AG10803 (cell line): ENCODE measurements at places on chromosomes 1 and 21.

DNA sequence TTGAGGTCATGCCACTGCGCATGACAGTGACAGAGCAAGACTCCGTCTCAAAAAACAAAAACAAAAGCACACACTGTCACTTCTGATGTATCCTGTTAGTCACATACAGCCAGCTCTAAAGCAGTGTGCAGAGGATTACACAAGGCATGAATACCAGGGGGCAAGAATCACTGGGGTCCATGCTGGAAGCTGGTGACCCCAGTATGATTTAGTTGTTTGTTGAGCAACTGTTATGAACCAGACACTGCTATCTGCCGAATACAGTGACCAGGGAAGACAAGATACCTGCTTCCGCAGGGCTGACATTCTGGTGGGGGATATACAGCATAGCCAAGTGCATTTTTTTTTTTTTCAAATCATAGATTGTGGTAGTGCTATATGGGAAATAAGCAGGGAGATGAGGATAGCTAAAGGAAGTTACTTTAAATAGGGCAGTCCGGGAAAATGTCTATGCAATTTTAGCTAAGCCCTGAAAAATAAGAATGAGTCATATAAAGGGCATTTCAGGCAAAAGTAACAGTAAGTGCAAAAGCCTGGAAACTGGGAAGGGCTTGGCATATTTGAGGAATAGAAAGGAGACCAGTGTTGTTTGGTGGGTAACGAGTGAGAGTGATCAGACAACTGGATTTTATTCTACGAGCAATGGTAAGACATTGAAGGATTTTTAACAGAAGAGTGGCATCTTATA, 69.7 kb downstream of the ADSS2 start:
- DNase-seq, result peak; percentile 74

DNA sequence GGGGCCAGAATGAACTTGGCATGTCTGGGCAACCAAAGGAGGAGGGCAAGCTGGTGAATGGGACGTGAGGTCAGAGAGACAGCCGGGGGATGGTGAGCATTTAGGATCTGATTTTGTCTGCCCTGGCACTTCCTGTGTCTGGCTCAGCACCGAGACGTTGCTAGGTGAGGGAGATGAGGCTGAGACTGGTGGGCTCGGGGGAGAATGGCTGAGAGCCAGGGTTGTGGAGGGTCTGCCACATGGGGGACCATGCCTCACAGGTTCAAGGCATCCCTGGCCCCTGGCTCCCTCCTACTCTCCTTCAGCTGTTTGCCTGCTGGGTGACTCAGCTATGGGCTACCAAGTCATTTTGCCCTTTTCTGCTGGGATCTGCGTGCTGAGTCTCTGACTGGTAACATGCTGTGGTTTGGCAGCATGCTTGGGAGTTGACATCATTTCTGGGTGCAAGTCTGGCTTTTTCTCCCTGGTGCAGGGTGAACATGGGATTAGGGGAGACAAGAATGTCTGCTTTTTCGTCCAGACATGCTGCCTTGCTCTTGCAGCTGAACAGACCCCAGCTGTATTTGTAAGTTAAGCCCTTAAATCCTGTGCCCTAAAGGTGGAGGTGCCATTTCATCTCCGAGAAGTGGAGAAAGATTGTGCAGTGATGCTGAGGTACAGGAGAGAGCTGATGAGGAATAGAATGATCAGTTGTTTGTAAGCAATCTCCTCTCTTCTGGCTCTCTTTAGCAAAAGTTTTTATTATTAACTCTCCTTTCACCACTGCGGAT, 17.6 kb downstream of the GALNT2 start:
- peak; percentile 97 for DNase-seq

DNA sequence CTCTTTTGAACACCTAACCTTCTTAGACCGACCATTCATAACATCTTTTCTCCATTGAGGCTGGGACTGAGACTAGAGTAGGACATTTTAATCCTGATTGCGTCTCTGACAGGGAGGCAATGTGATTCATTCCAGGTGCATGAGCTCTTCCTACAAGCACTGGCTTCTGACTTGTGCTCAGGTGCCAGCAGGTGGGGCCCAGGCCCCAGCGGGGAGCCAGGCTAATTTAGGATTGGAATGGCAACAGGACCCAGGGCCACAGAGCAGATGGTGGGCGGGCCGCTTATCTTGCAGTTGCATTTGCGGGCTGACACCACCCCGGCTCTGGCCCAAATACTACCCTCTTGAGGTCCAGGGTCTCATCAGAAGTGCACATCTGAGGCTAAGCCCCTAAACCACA, 4.1 kb downstream of the GPA33 start:
- no peak for DNase-seq

GRCh38 chr21:39182016-39182415, 1.2 kb downstream of the PSMG1 start:
- no peak for DNase-seq

GRCh38 chr1:173477286-173478093, at the start of gene PRDX6:
TSS of gene PRDX6 (plus strand) at chr1:173477335. CDS start at chr1:173477398, 63 bp downstream.
- DNase-seq, result peak; percentile 37

DNA sequence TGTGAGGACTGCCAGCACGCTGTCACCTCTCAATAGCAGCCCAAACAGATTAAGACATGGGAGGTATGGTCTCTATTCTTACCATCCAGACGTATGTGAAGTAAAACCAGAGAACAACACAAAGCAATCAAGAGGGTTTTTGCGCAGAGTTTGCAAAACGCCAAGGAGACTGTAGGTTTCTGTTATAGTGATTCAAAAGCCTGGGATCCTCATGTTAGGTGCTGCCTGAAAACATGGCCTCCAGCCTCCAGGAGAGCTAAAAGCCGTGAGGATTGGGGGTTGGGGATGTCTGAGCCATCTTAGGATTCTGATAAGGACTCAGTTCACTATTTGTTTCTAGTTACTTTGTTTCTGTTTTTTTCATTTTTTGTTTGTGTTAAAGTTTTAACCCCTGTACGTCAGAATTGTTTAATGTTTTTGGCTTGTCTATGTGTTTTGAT, 4.2 kb upstream of the CCT8 start:
- peak; percentile 32 for DNase-seq

- no peak for DNase-seq
These were observed 12.4 kb downstream of the MOV10 start for GRCh38 chr1:112686835-112687234.
